ENCODE measurements at places on chromosomes 3 and 15.
A peak's percentile ranks its signal among the peaks of the same experiment; 100 is the strongest.

DNA sequence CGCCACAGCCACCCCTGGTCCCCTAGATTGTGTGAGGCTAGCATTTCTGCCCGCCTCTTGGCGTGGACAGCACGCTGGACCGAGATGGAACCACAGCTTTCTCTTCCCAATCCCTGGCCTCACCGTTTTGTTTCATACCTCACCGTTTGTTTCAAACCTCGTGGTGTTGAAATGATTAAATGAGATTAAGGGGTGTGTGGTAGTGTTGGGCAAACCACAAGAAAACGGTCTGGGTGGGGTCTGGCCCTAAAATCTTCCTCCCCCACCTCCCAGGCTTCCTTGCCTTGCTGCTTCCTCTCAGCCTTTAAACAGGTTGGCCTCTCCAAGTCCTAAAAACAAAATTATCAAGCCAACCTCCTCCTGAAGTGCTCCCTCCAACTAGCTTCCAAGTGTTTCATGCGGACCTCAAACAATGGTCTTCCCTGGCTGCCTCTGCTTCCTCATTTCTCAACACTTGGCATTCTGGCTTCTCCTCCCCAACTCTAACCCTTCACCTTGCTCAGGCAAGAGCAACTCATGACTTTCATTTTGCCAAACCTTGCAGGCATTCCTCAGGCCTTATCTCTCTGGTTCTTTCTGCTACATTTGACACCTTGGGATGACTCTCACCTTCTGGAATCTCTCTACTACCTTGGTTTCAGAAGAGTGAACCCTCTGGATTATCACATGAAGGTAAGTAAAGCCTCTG lies 1.4 kb upstream of the ATP13A3 start:
- peak; percentile 92 for DNase-seq

DNA sequence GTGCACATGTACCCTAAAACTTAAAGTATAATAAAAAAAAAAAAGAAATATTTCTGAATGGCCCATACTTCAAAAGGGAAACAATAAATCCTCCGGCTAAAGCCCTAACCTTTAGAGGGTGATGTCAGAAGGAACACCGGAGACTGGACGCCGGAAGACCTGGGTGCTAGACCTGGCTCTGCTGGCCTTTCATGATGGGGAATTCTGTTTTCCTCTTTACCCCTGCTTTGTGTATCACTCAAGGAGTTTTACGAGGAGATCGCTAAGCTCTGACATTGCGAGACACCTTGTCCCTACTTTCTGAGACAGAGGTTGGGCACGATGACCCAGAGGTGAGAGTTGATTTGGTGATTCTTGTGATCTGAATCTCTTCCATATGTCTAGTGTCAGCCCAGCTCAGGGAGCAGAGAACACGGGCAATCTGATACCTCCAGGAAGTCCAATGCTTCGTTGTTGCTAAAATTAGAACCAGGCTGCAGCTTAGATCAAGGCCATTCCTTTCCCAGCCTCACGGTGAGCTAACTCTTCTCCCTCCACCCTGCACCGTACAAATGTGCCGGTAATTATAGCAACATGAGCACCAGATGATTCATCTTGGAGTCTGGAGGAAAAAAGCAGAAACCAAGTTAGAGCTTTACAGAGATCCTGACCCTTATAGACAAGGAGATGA lies 42.0 kb upstream of the CFAP161 start:
- DNase-seq: peak; percentile 75

DNA sequence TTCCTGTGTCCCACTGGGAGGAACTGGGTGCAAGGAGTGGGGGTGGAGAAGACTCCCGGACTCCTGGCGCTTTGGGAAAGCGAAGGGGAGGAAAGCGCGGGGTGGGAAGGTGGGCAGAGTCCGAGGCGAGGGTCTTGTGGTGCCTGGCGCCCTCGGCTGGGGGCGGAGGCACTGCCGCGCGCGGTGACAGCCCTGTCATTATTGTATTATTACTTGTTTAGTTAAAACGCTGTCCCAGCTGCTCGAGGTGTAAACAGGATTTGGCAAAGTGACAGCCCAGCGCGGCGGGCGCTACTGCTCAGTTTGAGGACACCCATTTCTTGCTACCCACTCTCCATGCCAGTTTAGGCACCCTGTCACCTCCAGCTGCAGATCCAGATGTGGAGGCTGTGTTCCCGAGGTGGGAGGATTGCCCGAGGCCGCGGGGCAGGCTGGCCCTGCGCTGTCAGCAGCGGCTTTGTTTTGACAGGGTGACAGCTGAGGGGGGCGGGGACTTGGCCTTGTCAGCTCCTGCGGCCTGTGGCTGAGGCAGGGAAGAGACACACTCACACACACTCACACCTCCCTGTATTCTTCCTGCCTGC lies 1.0 kb downstream of the KAT2B start:
- DNase-seq: peak; percentile 83

- DNase-seq: no peak
Observed at GRCh38 chr15:76217029-76217881, 94.0 kb downstream of the ETFA start.

GRCh38 chr3:178676942-178677790 lies 140.9 kb downstream of the KCNMB2 start:
- DNase-seq: no peak

GRCh38 chr3:183306798-183307671 lies 54.0 kb downstream of the B3GNT5 start:
- peak; percentile 94 for DNase-seq

- no peak for DNase-seq
Observed at GRCh38 chr3:36297195-36297594, 83.1 kb upstream of the STAC start.

DNA sequence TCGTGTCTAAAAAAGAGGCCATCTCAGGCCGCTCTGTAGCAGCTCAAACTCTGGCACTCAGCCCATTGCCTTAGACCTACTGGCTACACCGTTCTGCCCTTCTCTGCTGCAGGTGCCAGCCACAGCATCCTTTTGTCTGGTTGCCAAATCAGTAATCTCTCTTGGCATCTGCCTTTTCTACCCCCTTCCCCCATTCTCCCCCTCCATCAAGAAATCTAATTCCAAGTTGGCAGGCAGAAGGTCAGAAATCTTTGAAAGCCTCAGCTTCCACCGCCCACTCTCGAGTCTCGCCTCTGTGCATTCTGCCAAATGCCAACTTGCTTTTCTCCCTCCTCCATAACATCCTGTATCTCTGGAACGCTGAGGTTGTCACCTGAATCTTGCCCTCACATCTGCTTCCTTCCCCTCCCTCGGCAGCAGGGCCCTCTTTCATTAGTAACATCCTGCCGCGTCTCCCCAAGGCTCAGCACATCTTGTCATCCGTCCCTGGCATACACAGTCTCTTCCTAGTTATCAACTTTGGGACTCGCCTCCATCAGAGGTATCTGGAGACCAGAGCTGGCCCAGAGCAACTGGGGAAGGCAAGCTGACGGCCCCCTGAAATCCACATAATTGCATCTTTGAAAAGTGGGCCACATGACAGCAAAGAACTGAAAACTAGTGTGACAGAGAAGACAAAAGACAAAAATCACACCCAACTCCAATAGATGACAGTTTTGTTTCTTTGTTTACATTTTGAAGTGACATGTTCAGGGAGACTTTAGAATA lies 312.0 kb upstream of the CCDC54 start:
- peak; percentile 21 for DNase-seq

DNA sequence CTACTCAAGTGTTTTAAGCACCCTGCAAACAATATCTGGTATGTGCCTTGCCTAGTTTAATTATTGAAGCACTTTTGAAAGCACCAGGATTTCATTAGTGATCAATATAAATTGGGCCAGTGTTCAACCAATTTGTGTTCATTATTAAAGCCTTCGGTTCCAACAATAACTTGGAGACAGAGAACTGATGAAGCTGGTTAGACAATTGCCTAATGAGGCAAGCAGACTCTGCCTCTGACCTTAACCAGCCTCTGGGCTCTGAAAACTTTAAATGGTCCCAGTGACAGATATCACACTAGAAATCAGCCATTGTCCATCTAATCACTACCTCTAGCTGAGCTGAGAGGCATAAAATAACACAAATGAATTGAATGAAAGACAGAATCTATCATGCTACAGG lies 139.9 kb upstream of the CNTN6 start:
- no peak for DNase-seq

GRCh38 chr3:102085431-102086176 lies 236.3 kb downstream of the NFKBIZ start:
- DNase-seq: no peak

- DNase-seq: peak; percentile 23
Observed at GRCh38 chr3:153621953-153622352, 459.9 kb downstream of the RAP2B start.

GRCh38 chr15:72861354-72861910 lies 77.9 kb upstream of the ADPGK start:
- no peak for DNase-seq

- peak; percentile 45 for DNase-seq
Observed at GRCh38 chr15:44554934-44555723, 18.2 kb downstream of the EIF3J start.

DNA sequence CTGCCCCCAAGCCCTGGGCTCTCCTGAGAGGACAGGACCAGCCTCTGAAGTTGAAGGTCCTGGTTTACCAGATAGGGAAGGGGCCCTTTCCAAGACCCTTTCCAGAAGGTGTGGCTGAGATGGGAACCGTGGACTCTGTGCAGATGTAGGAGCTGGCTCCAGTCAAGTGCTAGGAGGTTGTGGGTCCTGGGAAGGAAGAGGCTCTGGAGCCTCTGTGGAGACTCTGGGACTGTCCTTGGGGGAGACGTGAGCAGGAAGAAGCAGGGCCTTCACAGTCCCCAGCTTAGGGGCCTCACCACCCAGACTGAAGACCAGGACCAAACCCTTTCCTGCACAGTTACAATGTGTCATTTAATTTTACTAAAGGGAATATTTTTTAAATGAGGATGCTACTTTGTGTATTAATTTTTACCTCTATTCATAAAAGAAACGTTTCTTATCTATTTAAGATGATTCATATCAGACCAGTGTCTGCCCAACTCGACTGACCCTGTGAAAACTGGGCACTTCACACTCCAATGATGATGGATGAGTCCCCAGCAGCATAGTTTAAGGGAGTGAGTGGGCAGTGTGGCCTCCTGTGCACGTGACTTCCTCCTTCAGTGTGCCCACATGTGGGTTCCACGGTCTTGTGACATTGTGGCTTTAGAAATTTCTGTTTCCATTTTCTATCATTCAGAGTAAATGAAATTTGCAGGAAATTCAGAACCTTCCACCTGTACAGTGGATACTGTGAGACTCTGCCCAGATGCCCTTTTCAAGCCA lies 10.9 kb downstream of the CCR5AS start:
- peak; percentile 41 for DNase-seq

DNA sequence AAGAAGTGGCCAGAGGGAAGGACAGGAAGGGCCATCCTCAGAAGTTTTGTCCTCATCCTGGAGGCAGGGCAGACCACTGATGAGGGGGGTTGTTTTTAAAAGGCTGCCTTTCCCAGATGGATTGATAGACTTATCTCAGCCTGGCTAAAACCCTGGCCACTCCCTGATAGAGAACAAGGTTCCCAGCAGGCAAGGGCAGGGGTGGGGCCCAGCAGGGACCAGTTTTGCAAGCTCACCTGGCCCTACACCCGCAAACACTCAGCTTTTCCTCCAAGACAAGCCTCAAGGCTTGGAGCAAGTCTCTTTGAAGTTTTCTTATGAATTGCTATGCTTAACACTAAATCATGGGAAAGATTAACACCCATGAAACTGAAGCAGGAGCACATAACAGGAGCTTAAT lies 9.1 kb downstream of the LIPC start:
- DNase-seq: no peak

GRCh38 chr15:38671675-38672254 lies 107.2 kb upstream of the RASGRP1 start:
- DNase-seq: no peak

- no peak for DNase-seq
Observed at GRCh38 chr15:57118013-57118799, 199.8 kb downstream of the TCF12 start.

GRCh38 chr15:91358405-91358804 lies 258.3 kb downstream of the SV2B start:
- DNase-seq: no peak

DNA sequence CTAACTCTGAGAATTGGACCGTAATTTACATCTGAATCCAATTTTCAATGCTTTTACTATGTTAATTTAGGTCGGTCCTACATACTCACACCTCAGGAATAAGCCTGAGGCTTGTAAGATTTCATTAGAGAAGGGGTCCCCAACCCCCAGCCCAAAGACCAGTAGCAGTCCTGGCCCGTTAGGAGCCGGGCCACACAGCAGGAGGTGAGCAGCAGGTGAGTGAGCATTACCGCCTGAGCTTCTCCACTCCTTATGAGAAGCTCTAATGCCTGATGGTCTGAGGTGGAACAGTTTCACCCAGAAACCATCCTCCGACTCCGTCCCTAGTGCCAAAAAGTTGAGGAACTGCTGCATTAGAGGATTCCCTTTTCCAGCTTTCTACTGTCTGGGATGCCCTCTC lies 757.3 kb downstream of the SI start:
- DNase-seq: no peak

DNA sequence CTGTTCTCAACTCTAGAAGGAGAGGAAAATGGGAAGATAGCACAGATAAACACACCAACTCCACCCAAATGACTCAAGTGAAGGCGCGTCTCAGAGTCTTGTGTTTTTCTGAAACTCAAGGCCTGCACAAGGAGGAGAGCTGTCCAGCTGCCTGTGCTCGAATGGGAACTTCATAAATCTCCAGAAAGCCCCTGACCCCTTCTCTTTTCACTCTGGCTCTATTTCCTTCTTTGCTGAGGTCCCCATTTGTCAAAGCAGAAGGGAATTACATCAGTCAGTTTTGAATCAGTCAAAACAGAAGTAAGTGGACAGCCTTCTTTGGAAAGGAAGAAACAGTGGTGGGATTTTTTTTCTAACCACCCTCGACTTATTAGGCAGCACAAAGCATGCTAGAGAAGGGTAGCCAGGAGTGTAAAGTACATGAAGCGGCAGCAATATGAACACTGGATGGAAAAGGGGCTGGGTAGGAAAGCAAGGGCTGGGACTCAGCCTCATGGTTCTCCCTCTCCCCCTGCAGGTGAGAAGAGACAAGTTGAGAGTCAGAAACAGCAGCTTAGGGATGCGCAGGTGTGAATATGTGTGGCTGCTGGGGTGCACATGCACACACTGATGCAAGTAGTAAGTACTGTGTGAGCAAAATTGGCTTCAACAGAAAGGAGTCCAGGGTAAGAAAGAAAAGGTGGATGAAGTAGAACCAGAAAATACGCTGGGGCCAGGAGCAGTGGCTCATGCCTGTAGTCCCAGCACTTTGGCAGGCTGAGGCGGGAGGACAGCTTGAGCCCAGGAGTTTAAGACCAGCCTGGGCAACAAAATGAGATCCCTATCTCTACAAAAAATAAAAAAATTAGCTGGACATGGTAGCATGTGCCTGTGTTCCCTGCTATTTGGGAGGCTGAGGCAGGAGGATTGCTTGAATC lies 36.6 kb upstream of the MAGEF1 start:
- DNase-seq: peak; percentile 27

DNA sequence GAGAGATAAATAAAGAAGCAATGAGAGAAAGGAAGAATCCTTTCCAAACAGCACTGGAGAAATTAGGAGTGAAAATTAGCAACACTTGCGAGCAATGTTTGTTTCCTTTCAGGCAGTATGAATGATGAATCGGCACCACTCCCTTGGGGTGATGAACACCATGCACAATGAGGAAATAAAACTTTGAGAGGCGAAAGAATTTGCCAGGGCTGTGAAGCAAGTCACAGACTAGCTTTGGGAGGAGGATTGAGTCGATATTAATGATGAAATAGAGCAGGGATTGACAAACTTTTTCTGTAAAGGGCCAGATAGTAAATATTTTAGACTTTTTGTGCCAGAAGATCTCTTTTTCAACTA lies 237.7 kb downstream of the AGBL1 start:
- no peak for DNase-seq

GRCh38 chr3:49725906-49726681 lies 2.3 kb upstream of the GMPPB start:
- DNase-seq: no peak

Measured in KBM-7 (cell line).